Right kidney (tissue), 9 donors: ENCODE measurements at places on chromosomes 7 and 10.

DNA sequence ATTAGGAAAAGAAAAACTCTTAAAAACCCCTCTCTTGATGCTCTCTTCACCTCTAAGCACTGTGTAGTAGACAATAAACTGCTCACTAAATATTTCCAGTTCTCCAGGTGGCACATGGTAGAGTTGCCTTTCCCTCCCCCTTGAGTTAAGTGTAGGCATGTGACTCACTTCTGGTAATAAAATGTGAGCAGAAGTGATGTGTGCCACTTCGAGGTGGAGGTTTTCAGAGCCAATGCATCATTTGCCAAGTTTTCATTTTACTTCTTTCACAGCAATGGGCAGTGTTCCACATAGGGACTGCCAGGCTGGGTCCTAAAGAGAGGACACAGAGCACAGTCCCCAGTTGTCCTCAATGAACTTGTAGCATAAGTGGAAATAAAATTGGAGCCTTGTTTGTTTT lies 131.6 kb upstream of the NPY start:
- DNase-seq, result no peak

DNA sequence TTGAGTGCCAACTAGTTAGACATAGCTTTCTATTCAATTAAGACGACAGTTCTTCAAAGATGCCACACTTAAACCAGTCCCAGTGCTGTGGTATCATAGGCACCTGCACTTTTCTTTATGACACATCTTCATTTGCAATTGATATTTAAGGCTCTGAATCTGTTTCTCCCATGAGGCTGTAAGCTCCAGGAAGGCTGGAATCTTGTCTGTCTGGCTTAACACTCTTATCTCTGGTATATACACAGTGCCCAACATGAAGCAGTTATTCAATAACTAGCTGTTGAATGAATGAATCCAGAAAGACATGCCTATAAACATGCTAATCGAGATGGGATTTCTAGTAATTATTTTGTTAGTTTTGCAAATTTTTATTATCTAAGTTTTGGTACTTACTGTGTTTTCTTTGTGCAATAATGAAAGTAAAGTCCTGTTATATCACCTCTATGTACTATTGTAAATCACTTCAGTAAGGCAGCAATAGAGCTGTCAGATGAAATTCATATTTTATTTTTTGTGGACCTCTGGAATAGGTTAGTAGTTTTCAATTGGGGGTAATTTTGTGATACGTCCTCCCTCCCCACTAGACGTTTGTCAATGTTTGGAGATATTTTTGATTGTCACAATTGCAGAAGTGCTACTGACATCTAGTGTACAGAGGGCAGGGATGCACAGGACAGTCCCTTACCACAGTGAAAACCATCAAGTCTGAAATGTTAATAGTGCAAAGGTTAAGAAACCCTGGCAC lies 51.3 kb upstream of the STEAP4 start:
- no peak for DNase-seq

DNA sequence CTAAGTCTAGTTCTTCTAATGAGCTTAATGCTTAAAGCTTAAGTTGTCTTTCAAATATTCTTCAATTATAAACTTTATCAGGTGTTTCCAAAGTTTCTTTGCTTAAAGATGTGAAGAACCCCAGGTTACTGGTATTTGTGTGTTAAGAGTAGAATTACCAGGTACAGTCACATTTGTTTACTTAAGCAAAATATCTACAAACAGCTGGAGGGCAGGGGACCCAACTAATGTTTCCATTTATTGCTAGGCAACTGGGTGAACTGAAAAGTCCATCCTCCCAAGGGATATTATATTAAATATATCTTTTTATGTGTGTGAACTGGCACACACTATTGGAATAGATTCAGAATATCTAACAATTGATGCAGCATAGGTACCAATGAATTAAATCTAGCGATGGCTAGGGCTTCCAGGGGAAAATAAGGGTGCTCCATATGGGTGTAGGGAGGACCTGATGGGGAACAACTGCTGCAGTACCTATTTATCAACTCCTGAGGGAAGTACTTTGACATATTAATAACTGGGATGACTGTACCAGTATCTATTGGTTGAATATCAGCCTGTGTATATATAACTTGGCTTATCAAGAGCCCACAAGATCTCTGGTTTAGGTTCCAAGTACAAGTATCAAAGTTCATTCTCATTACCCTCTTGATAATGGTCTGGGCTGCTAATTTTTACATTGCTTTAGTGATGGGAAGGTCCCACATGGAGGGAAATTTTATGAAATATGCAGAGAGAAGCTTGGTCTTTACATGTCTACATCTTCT lies 10.3 kb upstream of the AGR3 start:
- DNase-seq, result no peak

DNA sequence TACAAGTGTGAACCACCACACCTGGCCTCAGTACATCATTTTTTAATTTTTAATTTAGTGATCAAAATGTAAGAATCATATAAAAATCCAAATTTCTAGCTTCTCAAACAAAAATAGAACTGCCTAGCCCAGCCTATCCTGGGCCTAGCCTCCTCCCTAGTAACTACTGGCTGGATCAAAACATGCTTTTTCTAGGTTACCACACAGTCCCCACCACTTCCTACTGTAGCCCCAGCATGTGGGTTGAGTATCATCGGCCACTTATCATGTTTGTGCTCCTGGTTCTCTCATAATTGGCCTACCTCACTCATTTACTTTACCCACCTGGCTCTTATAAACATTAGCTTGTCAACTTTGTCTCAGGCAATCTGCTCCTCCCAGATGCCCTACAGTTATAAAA lies 52.9 kb downstream of the DNAJC12 start:
- no peak for DNase-seq

DNA sequence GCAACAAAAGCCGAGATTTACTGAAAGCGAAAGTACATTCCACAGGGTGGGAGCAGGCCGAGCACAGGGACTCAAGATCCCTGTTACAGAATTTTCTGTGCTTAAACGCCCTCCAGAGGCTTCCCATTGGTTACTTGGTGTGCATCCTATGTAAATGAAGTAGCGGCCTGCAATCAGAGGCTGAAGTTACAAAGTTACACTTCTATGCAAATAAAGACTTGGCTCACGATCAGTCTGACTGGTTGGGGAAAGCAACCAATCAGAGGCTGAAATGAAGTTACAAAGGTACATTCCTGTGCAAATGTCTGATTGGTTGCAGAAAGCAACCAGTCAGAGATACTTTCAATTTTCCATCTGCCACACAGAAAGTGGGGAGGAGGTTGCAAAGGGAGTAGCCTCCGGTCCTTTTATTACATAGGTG lies 4.1 kb downstream of the ACBD7 start:
- peak; percentile 36 for DNase-seq

DNA sequence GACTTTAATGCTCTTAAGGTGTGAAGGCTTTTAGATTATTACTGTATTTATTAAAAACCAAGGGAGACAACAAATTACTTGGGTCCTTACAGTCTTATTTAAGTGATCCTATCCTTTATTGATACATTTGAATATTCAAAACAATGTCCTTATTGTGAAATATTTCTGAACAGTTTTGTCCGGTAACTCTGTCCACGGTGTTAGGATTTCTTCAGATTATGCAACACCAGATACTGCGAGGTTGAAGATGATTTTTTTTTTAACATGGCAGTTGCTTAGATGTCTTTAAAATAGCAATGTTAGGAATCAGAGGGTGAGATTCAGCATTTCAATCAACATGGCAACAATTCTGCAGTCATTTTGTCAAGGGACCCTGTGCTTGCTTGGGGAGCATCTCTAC lies 176.5 kb downstream of the CSTF2T start:
- DNase-seq, result no peak

GRCh38 chr7:32289651-32290414 lies 200.3 kb downstream of the LSM5 start:
- no peak for DNase-seq

DNA sequence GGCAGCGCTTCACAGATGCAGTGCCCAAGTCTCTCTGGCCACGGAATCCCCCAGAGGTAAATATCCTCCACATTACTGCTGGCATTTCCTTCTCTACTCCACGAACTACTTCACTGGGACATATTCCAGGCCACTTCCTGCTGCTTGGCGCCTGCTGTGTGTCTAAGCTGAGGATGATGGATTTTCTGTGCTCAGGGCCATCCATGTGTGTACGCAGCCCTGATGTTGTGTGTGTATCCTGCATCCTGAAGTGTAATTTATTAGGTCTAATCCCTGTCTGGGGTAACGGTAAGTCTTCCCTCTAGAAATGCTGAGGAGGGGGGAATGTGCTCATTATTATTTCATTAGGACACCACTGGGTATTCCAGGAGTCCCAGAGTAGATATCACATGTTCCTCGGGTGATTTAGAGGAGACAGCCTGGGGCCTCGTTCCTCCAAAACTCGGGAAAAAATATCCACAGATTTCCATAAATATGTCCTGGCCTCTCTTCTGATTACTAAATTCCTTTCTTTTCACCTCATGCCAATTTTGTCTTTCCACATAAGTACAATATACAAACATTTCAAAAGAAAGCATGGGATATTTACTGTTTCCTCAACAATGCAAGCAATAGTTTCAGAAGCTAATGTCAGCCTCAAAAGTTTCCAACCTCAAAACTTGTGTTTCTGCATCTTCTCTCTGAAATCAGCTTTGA lies 25.5 kb upstream of the HABP2 start:
- DNase-seq, result no peak

DNA sequence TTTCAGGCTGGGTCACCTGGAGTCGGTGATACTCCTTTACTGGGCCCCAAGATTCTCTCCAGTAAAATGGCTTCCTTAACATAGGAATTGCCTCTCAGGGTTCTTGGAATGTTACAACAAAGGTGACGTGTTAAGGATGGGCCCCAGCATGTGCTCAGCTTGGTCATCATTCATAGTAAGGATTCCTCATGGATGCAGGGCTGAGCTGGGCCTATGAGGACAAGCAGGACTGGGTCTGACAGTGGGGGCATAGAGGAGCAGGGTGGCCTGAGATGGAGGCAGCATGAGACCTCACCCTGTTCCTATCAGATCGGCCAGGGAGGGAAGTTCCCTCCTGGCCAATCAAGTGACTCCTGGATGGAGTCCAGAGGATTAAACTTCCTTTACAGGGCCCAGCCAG lies 12.8 kb upstream of the MBL2 start:
- no peak for DNase-seq

DNA sequence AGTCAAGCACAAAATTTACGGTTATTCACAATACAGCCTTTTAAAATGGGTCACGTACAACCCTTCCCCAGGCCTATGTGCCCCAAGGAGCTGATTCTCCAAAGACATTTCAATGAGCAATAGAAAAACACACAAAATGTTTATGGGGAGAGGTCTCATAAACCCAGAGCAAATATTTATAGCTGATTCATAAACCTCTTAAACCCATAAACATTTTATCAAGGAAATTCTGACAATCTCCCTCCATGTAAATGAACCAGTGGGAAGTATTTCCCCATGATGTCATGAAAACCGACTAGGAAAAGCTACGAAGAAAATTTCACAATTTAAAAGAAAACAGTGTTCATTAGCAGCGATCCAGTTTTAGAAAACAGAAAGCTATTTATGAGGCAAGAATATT lies 36.0 kb downstream of the SFMBT2 start:
- DNase-seq, result no peak

GRCh38 chr10:86357676-86358075 lies 8.9 kb downstream of the GRID1 start:
- DNase-seq, result no peak

DNA sequence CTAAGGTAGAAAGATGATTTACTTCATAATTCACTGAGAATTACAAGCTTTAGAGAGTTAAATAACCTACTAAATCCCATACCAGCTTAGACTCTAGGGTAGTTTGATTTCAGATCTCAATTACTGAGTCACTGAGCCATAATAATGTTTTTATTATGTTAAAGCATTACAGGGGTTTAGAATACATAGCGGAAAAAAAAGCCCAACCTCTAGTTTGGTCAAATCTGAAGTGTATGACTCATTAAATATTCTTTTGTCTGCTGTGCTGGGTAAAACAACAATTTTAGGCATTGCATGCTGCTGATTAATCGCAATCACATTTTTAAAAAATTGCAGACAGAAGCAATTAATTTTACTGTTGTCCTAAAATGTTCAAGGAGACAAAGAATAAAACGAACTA lies 48.5 kb downstream of the MALRD1 start:
- DNase-seq, result no peak

- DNase-seq, result no peak
Measured at GRCh38 chr7:105916603-105917002, 40.2 kb upstream of the ATXN7L1 start.

DNA sequence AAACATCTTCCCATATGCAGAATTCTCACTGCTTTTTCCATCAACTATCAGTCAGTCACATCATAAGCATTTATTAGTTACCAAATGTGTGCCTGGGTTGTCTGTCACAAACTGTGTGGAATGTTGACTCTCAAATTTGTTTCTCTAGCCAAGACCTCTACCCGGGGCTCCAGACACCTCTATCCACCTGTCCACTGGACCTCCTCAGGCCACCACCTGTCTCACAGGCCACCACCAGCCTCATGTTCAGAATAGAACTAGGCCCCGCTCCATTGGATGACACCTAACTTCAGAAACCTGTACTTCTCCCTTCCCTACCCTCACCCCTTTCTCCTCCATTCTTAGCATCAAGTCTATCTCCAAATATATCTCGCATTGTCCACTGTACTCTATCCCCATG lies 176.9 kb downstream of the CHN2 start:
- DNase-seq, result no peak

DNA sequence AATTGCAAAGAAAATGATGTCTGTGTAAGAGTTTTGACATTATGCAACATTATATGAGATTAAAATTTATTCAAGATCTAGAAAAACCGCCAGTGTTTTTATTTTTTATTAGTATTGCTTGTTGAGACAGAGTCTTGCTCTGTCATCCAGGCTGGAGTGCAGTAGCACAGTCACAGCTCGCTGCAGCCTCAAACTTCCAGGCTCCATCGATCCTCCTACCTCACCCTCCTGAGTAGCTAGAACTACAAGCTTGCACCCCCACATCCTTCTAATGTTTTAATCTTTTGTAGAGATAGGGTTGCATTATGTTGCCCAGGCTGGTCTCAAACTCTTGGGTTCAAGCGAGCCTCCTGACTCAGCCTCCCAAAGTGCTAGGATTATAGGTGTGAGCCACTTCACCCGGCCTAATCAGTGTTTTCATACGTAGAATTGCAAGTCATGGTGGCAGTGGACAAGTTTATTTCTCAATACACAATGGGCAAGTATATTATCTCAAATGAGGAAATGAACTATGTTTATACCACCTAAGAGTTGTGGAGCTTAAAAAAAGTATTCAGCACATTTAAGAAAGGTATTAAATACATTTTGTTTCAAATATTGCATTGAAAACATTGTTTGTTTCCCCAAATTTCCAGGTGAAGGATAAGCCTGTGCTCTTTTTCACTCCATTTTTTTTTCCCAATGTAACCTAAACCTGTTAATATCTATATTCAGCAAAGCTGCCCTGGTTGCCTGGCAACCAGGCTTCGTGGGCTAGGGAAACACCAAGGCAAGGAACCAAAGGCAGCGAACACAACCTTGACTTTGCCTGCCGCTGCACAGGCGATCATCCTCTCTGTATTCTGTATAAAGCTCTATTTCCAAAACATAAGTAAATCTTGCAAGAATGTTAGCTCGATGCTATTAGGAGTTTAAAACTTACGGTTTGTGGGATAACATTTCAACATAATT lies 163.9 kb downstream of the CACNB2 start:
- DNase-seq, result no peak
